NCI-H446 treated with DMSO at 0.1 percent for 48 hours (cell line): ENCODE measurements at places on chromosomes 1 and 21.

DNA sequence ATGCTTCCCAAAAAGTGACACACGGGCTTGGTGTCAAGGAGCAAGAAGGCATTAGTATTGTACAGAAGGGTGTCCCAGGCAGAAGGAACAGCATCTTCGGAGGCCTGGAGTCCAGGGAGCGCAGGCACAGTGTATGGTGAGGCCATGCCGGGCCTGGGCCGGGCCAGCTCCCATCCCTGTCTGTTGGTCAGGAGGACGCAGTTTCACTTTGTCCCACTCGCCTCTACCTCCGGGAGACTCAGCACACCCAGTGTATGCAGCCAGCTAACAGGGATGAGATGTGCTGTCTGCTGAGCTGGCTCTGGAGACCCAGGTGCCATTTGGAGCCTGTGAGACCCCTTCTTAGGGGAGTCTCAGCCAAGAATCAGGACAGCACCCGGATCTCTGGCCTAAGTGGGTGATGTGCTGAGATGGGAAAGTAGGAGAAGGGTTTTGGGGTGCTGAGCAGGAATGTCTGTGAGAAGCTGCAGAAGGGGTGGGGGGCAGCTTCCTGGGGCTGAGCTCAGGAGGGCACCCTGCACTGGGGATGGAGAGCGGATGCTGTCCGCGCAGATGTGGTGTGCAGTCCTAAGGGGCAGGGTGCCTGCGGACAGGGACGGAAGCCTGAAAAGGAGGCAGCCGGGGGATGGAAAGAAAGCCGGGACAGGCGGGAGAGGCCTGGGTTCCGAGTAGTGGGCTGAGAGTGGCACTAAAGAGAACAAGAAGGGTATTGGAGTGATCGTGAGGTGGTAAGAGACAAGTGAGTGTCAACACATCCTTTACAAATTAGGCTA, 25.7 kb downstream of the DMRTB1 start:
- DNase-seq: no peak

DNA sequence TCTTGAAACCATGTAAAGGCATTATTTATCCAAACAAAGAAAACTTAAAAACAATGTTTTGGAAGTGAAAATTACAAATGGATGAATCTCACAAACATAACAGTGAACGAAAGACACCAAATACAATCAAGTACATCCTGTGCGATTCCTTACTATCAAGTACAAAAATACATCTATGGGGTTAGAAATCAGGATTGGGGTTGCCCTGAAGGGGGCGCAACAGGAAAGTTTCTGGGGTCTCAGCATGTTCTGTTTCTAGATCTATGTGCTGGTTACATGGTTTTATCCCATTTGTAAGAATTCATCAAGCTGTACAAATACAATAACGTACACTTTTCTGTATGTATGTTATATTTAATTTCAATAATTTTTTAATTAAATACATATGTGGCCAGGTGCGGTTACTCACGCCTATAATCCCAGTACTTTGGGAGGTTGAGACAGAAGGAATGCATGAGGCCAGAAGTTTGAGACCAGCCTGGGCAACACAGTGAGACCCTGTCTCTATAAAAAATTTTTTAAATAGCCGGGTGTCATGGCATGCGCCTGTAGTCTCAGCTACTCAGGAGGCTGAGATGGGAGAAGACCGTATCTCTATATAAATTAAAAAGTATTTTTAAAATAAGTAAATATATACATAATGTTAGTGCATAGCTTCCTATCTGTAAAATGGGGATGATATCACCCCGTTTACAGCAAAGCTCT, 121.5 kb upstream of the SOD1 start:
- DNase-seq: no peak

DNA sequence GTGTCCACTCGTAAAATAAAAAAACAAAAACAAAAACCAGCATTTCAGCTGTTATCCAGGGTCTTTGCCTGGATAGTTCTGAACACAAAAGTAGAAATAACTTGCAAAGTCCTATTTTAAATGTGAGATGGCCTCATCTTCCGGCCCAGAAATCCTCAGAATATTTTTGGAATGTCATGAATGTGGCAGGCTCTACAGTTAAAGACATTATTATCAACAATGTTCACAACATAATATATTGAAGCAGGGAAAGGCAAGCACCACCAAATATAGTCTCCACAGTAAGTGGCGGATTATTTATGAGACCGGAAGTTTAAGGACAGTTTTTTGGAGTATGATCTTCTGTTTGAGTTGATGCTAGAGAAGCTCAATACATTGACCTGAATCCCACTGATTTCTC, 1.2 kb upstream of the C1orf198 start:
- DNase-seq: no peak

DNA sequence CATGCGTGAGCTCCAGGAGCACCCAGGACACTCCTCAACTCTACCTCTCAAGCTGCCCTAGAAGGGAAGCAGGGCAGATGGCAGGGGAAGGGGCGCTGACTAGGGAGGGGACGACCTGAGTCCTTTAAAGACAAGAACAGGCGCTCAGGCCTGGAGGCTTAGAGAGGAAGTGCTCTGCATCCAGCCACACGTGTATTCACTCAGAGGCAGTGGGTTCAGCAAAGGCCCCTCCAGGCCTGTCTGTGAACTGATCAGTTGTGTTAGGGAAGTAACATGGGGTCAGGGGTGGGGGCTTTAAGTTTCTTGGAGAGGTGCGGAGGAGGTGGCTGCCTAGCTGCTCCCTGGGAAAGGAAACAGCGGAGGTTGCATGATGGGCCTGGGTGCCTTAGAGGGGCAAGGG, 37.1 kb upstream of the ARF1 start:
- DNase-seq: no peak

- no peak for DNase-seq
Measured at GRCh38 chr1:205665201-205666045, 14.9 kb downstream of the SLC45A3 start.

- peak; percentile 60 for DNase-seq
Measured at GRCh38 chr1:65420590-65421350, at the start of the genes LEPR and LEPROT. Gene LEPR, plus strand, starts transcription at chr1:65420668. Its CDS starts 144,898 bp downstream, at chr1:65565566. Gene LEPROT, plus strand, starts transcription at chr1:65420668. Its CDS starts 57 bp downstream, at chr1:65420725.

DNA sequence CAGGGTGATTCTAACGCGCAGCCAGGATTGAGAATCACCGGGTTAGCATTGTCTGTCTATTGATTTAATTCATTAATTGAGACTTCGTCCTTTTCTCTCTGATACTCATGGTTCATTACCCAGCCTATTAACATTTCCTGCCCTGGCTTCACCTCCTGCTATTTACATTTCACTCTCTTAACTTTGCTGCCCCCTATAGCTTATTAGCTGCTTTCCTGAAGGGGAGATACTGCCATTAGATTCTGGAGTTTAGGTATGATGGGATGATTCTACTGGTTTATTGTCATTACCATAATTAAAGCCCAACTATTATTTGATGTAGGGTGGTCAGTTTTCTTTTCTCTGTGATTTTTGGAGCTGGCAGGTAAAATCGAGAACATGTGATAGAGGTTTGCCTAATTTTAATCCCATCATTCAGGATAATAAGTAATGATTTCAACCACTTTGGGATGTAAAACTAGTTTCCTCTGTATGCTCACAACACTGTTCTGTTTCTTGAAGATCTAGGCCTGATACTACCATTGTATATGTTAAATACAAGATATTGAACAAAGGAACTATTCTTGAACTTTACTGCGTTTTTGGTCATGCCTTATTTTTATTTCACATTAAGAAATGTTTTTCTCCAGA, 6.4 kb downstream of the PPP2R5A start:
- peak; percentile 64 for DNase-seq
